Mesothelial cell of epicardium (in vitro differentiated cells): ENCODE measurements at places on chromosomes 5 and 9.

- no peak for DNase-seq
Measured at GRCh38 chr5:136103118-136103517, 29.5 kb upstream of the SMAD5 start.

GRCh38 chr5:176547802-176548201, 1.3 kb upstream of the CDHR2 start:
- DNase-seq = no peak

- no peak for DNase-seq
Measured at GRCh38 chr9:68480807-68481206, 59.9 kb downstream of the TMEM252 start.

DNA sequence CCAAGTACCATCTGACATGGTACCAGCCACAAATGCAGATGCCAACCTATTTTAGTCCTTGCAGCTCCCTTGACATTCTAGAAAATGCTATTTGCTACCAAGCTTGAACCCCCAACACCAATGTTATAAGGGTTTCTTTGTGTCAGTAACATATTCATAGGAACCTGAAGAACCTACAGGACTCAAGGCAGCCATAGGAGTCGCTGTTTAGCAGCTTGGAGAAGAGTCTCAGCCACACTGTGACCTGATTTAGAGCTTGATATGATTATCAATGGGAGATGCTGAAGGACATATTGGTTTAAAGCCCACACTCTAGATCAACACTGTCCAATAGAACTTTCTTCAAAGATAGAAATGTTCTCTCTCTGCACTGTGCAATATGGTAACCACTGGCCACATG, 6.4 kb upstream of the ZFR start:
- no peak for DNase-seq

DNA sequence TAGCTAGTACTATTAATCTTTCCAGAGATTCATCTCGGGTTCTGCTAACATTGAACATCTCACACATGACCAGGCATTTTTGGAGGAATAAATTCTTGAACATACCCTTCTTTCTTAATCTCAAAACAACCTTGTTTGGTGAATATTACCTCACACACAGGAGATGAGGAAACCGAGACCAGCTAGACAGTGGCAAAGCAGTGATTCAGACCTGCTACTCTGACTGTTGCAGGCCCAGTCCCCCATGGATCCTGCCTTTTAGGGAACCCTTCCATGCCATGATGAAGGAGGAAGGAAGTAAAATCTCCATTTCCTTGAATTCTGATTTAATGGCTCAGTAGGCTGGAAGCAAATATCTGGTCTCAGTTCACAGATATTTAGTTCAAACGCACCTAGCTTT, 2.6 kb downstream of the PCSK5 start:
- no peak for DNase-seq

- no peak for DNase-seq
Measured at GRCh38 chr5:142491270-142491669, 166.4 kb upstream of the SPRY4 start.

GRCh38 chr5:112757468-112758208, 20.0 kb downstream of the APC start:
- no peak for DNase-seq

- DNase-seq = no peak
Measured at GRCh38 chr5:10581424-10581748, 17.5 kb downstream of the ANKRD33B start.

DNA sequence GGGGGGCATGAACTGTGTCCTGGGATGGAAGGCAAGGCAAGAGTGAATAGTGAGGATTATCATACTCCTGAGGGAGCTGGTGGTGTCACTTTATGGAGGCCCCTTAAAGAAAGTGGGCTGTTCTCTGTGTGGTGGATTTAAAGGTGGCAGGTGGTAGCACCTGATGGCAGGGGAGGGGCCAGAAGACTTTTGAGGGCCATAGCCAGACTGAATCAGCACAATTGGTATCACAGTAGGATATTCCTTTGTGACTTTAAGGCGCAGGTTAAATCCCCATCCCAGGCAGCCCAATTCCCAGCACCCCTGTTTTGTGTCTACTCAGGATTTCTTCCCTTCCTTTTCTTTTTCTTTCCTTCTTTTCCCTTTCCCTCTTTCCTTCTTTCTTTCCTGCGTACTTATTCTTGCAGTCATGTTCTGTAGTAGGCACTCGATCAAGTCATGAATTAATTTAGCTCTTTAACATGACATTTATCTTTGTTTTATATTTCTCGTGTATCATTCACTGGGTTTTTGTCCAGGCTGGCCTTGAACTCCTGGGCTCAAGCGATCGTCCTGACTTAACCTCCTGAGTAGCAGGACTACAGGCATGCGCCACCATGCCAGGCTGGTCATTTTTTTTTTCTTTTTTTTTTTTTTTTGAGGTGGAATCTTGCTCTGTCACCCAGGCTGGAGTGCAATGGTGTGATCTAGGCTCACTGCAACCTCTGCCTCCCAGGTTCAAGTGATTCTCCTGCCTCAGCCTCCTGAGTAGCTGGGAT, 11.0 kb upstream of the PCBD2 start:
- no peak for DNase-seq
